ENCODE measurements at places on chromosomes 3 and 15. TPM values are rescaled to one million over a fixed set of nuclear protein-coding genes. Genes with fewer than 3 reads are reported as not detected.

DNA sequence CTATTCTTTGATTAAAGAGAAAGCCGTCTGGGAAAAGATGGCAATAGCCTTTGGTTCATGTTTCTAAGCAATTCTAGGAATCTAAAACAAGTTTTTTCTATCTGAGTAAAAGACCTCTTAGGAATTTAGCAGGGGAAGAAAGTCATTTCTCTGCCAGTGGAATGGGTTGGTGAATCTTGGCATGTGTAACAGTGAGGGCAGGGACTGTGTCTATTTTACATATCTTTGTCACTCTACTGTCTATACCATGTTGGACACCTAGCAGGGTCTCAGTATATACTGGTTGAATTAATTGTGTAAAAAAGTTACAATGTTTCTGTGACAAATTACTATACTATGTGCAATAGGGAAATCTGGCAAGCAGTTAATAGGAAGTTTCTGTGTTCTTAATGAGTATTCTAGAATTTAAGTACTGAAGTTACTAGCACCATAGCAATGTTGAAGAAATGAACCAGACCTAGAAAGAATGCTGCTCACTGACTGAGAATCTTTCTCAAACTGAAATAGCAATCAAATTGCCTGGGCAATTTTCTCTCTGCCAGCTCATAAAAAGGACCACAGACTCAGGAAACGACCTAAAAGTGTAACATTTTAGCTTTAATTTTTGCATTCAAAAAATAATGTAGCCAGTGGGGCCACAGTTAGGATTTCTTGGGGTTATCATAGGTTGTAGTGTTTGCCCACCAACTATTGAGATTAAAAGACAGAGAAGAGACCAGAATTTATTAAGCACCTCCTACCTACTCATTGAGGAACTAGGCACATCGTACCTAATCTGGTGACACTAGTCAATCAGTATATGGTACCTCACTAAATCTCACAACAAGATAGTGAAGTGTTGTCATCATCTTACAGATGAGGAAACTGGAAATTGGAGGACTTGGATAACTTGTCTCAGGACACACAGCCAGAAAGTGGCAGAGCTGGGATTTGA is 56.2 kb upstream of the LEKR1 start:
- no peak for DNase-seq
- H3K27me3 ChIP-seq, result no peaks in the 10 kb centered on the region
- H3K4me1 ChIP-seq, result peaks cover 2% of the 10 kb centered on the region

DNA sequence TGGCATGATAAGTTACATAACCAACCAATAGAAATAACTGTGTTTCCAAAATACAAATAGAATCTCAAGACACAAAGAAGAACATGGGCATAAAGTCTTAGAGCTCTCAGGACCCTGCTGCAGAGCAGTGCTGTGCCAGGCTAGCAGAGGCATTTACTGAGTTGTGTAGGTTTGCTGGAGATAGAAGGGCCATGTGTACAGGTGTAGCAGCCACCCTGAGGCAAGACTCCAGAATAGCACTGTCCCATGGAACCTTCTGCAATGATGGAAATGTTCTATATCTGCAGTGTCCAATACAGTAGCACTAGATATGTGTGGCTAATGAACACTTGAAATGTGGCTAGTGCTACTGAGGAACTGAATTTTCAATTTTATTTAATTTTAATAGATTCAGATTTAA is 267.0 kb upstream of the UMPS start:
- no peak overlapping the region for H3K4me3 ChIP-seq
- peaks cover 35% of the 10 kb centered on the region for H3K27me3 ChIP-seq
- no peaks in the 10 kb centered on the region for H3K36me3 ChIP-seq
- H3K27ac ChIP-seq, result no peak overlapping the region

- DNase-seq, result no peak
- no peak overlapping the region for H3K4me3 ChIP-seq
- peaks cover 11% of the 10 kb centered on the region for H3K27me3 ChIP-seq
- H3K4me1 ChIP-seq, result no peaks in the 10 kb centered on the region
- no peak overlapping the region for H3K27ac ChIP-seq
Measured at GRCh38 chr3:124395162-124395561, 335.1 kb upstream of the UMPS start.

- no peaks in the 10 kb centered on the region for H3K36me3 ChIP-seq
- peaks cover 2% of the 10 kb centered on the region for H3K27me3 ChIP-seq
- no peaks in the 10 kb centered on the region for H3K4me1 ChIP-seq
- no peak for DNase-seq
- no peak overlapping the region for H3K27ac ChIP-seq
- H3K4me3 ChIP-seq, result no peak overlapping the region
Measured at GRCh38 chr15:75227663-75228280, 26.1 kb downstream of the C15orf39 start.

GRCh38 chr3:67946436-67946835 is 292.0 kb upstream of the SUCLG2 start:
- H3K4me3 ChIP-seq, result no peak overlapping the region
- no peaks in the 10 kb centered on the region for H3K36me3 ChIP-seq

GRCh38 chr3:55180936-55181535 is 253.2 kb upstream of the LRTM1 start:
- peak; percentile 33 for DNase-seq
- H3K4me1 ChIP-seq, result no peaks in the 10 kb centered on the region
- H3K36me3 ChIP-seq, result no peaks in the 10 kb centered on the region
- H3K27me3 ChIP-seq, result no peaks in the 10 kb centered on the region
- H3K27ac ChIP-seq, result no peak overlapping the region

DNA sequence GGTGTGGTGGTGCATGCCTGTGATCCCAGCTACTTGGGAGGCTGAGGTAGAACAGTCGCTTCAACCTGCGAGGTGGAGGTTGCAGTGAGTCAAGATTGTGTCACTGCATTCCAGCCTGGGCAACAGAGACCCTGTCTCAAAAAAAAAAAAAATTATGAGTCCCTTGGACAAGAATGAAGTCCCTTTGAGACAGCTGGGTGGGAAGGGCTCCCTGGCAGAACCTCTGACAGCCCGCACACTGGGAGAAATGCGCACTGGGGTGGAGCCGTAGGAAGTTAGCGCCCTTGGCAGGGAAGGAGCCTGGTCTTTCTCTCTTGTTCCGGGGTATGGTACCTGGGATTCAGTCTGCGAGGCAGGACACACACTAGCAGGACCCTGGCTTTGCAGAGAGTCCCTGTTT is 51.4 kb downstream of the SLC30A4 start:
- H3K27ac ChIP-seq, result no peak overlapping the region
- DNase-seq, result peak; percentile 9
- peaks cover 19% of the 10 kb centered on the region for H3K27me3 ChIP-seq
- no peaks in the 10 kb centered on the region for H3K36me3 ChIP-seq

DNA sequence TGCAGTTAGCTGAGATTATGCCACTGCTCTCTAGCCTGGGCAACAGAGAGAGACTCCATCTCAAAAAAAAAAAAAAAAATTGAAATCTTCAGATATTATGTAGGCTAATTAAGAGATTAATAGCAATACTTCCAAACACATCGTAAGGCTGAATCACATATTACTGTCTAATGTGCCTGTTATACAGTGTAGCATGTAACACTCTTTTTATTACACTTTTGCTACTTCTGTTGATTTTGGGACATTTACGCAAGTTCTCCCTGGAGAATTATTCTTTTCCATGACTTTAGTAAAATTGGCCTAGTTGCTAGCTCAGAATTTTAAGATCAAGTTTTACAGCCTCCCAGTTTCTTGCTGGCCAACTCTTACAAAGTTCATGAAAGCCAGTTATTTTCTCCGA is 605.2 kb downstream of the NAALADL2 start:
- no peaks in the 10 kb centered on the region for H3K27me3 ChIP-seq
- H3K27ac ChIP-seq, result no peak overlapping the region
- no peaks in the 10 kb centered on the region for H3K36me3 ChIP-seq
- H3K4me3 ChIP-seq, result no peak overlapping the region

DNA sequence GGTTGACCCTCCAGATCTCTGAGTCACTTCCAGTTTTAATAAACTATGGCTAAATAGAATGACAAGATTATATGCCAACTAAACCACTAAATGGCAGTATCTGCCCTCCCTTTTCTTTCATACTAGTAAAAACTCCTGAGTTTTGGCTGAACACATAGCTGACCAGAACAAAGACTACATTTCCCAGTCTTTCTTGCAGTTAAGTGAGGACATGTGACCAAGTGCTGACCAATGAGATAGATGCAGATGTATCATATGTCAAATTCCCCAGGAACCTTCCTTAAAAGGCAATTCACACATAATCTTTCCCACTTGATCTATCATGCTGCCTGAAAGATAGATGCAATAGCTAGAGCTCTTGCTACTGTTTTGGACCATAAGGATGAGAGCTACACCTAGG is 191.3 kb downstream of the SHOX2 start:
- H3K36me3 ChIP-seq, result no peaks in the 10 kb centered on the region
- no peak for DNase-seq
- no peaks in the 10 kb centered on the region for H3K27me3 ChIP-seq
- H3K27ac ChIP-seq, result no peak overlapping the region

DNA sequence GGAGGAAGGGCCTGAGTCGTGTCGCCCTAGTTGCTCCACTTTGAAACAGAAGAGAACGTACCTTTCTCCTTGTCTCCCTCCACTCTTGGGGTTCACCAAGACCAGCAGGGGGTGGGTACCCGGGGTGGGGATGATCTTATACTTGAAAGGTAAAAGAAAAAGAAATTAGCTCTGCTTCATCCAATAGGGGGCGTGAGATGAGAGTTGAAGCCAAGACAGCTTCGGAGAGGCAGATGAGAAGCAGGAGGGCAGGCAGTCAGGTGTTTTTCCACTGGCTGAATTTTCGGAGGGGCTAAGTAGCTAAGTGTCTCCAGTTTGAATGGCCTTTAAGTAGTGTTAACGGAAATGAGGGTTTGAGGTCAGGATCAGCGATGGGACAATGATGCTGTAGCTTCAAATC is 100.4 kb downstream of the DGKG start:
- no peak overlapping the region for H3K4me3 ChIP-seq
- no peak for DNase-seq
- no peaks in the 10 kb centered on the region for H3K36me3 ChIP-seq
- no peaks in the 10 kb centered on the region for H3K27me3 ChIP-seq
- no peak overlapping the region for H3K27ac ChIP-seq
- peaks cover 4% of the 10 kb centered on the region for H3K4me1 ChIP-seq

DNA sequence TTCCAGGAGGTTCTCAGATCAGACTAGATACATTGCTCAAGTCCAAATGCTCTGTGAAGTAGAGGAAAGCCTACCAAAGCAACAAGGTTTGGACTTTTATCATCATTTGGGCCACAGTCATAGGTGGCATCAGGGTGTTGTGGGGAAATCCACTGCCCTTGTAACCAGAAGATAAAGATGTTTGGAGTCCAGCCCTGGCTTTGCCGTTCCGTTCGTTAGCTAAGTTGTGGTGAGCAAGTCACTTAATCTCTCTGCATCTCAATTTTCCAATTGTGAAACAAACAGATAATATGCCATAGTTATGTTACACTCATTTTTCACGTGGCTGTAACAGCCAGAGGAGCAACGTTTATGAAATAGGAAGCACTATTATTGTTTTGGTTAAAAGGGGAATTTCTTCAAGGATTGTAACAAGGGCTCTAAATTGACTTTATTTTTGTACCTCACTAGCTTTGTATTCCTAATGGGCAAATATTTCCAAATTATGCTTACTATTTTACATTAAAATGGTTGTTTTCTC is 125.6 kb downstream of the CD47 start:
- H3K4me3 ChIP-seq, result no peak overlapping the region
- H3K36me3 ChIP-seq, result no peaks in the 10 kb centered on the region
- peaks cover 4% of the 10 kb centered on the region for H3K4me1 ChIP-seq
- no peak for DNase-seq
- no peak overlapping the region for H3K27ac ChIP-seq

- no peaks in the 10 kb centered on the region for H3K36me3 ChIP-seq
- H3K4me3 ChIP-seq, result no peak overlapping the region
- H3K4me1 ChIP-seq, result peaks cover 1% of the 10 kb centered on the region
- DNase-seq, result no peak
Measured at GRCh38 chr15:70362886-70363285, 265.2 kb upstream of the TLE3 start.

DNA sequence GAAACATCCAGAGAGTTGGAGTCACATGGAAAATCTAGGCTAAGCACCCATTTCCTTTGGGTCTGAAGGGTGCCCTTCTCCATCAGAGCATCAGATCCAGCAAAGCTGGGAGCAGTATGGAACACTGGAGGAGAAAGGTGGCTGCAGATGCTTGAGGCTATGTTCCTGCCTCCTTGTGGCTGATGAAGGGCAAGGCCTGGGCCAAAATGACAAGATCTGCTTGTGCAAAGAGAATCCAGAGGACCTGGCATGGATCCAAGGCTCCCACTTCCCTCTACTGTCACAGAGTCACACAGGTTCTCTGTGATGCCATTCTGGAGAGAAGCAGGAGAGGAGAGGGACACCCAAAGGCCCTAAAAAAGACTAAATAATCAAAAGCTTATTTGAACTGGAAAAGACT is 9.2 kb upstream of the ATP8B4 start:
- peaks cover 3% of the 10 kb centered on the region for H3K4me1 ChIP-seq
- DNase-seq, result no peak
- peaks cover 29% of the 10 kb centered on the region for H3K36me3 ChIP-seq
- H3K27ac ChIP-seq, result no peak overlapping the region
- H3K4me3 ChIP-seq, result no peak overlapping the region
- H3K27me3 ChIP-seq, result no peaks in the 10 kb centered on the region

DNA sequence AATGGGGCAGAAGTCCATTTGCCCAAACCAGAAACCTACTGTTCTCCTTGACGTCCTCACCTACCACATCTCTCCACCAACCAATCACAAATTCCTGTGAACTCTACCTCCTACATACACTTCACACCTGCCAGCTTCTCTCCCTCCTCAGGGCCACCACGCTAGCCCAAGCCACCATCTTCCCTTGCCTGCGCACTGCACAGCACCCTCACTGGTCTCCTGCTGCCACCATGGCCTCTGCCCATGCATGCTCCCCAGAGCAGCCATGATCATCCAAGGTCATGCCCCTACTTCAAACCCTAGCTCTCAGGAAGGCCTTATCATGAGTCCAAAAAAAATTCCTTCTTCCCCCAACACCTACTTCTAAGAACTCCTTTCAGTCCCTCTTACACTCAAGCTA is 1.1 kb upstream of the EPHB3 start:
- peaks cover 51% of the 10 kb centered on the region for H3K27me3 ChIP-seq
- no peak overlapping the region for H3K27ac ChIP-seq
- H3K4me1 ChIP-seq, result peaks cover 25% of the 10 kb centered on the region
- H3K36me3 ChIP-seq, result no peaks in the 10 kb centered on the region
- no peak for DNase-seq
- H3K4me3 ChIP-seq, result peak overlapping the region; percentile 48

DNA sequence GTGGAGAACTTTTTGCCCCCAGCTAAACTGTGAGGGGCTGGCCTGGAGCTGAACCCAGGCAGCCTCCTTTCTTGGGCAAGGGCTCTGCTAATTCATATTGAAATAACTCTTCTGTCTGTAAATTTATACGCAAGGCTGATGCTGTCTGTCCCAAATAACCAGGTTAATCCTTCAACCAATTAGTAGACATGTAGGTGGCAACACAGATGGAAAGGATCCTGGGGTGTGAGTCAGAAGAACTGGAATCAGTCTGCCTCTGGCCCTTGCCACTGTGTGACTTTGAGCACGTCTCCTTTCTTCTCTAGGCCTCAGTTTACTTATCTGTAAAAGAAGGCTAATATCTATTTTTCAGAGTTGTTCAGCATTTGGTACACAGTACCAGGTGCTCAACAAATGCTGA is 48.3 kb upstream of the IREB2 start:
- no peak overlapping the region for H3K4me3 ChIP-seq
- no peaks in the 10 kb centered on the region for H3K4me1 ChIP-seq

Gene ISG20
- total RNA-seq, result 151 TPM

Gene SERINC4
- total RNA-seq, result 0.21 TPM

Gene ATP10A
- 53.8 TPM for total RNA-seq

Gene P2RY14
- total RNA-seq, result 0.60 TPM

Gene FLNB
- total RNA-seq, result 15.9 TPM

Gene GRAMD2A
- total RNA-seq, result not detected

Gene CELSR3
- total RNA-seq, result 19.5 TPM

Gene C3orf70
- total RNA-seq, result 0.13 TPM

Gene STRA6
- not detected for total RNA-seq

Gene ZNF621
- total RNA-seq, result 22.0 TPM

Gene AMIGO3
- 0.95 TPM for total RNA-seq

Gene ADGRG7
- total RNA-seq, result 27.0 TPM

Gene ZPLD1
- total RNA-seq, result not detected

All from activated CD8-positive, alpha-beta T cell treated with anti-CD3 and anti-CD28 coated beads, Interleukin-2, amount 10 ng/mL, durations not matched to agents 7 days and 5 days (primary cell).